Fibroblast of skin of scalp (primary cell): ENCODE measurements at places on chromosomes 7 and 10.
A peak's percentile ranks its signal among the peaks of the same experiment; 100 is the strongest.

- DNase-seq, result no peak
These were observed 176.7 kb upstream of the ZNF32 start for GRCh38 chr10:43825421-43825820.

- DNase-seq, result peak; percentile 95
These were observed 239.9 kb upstream of the ZNF32 start for GRCh38 chr10:43888586-43888985.

DNA sequence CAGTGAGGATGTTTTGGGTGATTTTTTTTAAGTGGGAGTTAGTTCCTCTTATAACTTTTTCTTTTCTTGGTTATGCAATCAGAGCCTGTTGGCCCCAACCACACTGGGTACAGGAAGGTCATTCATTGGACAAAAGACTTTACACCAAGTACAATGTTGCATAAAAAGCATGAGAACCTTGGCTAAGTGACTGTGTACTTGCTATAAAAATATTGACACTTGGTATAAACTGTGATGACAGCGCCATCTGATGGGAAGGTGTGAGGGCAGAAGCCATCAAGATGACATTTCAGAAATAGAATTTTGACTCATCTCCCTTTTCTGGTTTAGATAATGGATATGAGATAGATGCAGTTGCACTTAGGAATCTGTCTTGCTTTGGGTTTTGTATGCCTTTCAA, 126.4 kb upstream of the CCDC6 start:
- DNase-seq, result peak; percentile 64

GRCh38 chr7:14995774-14996173, 93.2 kb upstream of the DGKB start:
- no peak for DNase-seq

GRCh38 chr7:21939858-21940372, 5.8 kb downstream of the CDCA7L start:
- DNase-seq, result no peak

DNA sequence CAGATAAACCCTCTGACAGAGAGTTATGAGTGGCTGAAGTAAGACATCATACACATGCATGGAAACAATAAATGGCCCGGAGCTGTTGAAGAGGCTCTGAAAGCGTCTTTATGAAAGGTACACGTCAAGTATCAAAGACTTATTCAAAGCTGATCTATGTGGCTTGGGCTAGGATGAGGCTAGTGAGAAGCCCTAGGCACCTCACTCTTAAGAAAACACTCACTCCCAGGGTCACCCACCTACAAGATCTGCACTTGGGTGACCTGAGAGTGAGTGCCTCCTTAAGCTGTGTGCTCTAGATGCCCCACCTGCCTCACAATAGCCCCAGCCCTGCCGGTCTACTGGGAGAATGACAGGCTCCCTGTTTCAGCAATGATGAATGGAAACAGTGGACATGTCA, 1.1 kb upstream of the GIMAP1 start:
- DNase-seq, result no peak

DNA sequence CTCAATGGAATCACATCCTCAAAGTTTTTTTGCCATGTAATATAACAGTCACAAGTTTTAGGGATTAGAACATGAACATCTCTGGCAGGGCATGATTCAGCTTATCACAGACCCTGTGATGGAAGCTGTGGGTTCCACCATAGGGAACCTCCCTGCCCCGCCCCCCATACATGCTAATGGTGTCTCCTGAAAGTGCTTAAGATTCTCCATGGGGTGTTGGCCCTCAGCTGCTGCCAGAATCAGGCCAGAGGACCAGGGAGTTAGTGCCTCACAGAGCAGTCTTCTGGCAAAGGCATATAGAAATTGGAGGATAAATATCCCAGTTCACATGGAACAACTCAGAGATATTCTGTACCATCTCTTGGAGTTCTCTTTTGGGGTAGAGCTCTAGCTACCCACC, 119.4 kb downstream of the RAB11FIP2 start:
- DNase-seq, result no peak

- peak; percentile 7 for DNase-seq
These were observed 428.4 kb downstream of the GFRA1 start for GRCh38 chr10:115844591-115844990.

DNA sequence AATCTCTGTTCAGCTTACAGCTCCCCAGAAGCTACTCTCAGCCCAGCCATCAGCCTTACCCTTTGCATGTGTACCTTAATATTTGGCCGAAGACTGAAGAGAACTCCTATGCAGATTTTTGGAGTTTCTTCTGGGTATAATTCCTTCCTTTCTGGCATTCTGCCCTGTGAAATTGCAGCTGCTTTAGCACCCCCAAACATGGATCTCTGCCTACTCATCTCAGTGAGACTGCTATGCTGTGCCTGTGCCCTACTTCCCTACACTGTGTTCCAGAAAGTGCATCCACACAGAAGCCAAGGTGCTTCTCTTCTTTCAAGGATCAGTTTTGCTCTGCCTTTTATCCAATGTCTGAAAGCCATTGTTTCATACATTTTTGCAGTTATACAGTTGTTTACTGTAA, 81.6 kb downstream of the NPY start:
- no peak for DNase-seq

GRCh38 chr7:47253650-47254080, 328.2 kb downstream of the TNS3 start:
- peak; percentile 63 for DNase-seq

DNA sequence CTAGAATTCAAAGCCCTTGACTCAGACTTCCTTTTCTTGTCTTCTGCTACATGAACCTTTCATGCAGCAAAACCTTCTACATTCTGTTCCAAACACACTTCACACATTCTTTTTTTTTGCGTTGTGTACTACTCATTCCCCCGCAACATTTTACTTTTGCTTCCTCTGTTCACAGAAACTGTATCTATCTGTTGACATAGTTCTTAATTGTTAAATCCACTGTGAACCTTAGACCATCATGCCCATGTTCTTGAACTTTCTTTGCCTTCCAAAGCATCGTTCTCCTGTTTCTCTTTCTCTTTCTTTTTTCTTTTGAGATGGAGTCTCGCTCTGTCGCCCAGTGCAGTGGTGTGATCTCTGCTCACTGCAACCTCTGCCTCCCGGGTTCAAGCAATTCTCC, 14.2 kb downstream of the CCSER2 start:
- DNase-seq, result no peak

DNA sequence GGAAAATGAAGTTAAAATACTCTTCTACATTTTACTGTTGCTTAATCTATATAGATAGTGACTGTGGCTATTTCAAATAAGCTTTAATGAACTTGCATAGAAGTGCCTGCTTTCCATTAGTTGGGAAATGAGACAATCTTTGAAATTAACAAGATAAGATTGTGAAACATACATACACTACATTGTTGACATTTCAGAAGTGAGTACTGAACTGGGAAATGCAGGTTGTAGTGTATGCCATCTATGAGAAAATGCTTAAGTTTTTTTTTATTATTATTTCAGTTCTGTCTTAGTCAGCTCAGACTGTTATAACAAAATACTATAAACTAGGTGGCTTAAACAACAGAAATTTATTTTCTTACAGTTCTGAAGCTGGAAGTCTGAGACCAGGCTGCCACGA, 49.6 kb upstream of the CSTF2T start:
- DNase-seq, result peak; percentile 4

DNA sequence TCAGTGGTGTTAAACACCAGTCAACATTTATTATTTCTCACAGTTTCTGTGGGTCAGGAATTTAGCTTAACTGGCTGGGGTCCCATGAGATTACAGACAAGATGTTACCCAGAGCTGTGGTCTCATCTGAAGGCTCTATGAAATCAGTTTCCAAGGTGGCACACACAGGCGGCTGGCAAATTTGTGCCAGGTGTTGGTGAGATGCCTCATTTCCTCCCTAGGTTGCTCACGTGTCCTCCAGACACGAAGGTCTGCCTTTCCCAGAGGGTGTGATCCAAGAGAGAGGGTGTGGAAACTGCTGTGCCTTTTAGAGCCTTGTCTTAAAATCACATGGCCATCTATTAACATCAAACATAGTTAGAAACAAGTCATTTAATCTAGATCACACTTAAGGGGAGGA, 209.0 kb downstream of the JCAD start:
- no peak for DNase-seq

DNA sequence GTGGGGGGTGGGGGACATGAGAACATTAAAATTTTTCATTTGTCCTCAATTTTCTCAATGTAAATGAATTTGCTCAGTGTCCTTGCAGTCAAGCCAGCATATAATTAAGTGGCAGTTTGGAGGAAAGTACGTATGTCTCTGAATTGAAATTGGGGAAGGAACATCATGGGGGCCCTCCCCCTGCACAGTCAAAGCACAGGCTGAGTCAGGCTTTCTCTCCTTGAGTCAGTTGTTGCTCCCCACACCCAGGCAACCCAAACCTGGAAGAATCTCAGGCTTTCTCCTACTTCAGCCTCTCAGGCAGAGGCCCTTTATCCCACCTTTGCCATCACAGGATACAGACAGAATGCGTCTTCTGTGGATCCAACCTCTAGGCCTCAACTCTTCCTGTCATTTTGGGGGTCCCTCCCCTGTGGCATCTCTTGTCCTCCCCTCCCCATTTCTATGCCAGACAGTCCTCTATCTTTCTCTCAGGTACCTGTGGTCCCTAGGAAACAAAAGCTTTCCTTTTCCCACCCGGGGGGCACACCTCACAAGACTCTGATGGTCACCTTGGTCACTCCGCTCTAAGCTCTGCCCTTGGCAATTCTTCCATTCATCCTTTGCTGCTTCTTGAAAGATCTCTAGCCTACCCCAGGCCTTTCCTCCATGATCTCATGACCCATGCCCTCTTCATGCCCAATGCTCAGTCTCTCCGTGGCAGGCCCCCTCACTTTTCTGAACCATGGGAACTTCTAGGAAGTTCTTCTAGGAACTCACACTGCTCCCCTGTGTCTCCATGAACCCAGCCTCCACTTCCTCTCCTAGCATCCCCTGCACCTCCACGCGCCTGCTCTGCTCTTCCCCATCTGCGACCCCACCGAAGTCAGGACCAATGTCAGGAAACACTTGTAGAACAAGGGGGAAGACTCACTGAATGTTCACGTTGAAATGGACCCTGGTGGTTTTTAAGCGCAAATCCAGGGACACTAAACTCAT, 40.4 kb downstream of the CREB3L2 start:
- DNase-seq, result no peak

DNA sequence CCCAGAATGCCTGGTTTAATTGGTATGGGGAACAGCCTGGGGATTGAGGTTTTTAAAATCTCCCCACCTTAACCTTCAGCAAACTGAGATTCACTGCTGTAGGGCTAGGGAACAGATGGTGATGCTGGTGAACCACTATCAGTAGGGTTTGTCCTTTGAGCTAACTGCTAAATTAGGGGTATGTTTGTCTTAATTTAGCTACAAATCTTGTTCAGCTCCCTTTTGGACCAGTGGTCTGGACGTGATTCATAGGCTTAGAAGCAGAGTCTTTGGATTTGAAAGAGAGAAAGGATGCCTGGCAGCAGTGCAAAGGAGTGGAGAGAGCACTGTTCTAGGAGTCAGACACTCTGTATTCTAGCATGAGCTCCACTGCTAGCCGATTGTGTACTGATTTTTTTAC, 2.8 kb downstream of the HDAC9 start:
- no peak for DNase-seq

- DNase-seq, result peak; percentile 12
These were observed 780 bp downstream of the ALDH18A1 start for GRCh38 chr10:95655571-95656290.

DNA sequence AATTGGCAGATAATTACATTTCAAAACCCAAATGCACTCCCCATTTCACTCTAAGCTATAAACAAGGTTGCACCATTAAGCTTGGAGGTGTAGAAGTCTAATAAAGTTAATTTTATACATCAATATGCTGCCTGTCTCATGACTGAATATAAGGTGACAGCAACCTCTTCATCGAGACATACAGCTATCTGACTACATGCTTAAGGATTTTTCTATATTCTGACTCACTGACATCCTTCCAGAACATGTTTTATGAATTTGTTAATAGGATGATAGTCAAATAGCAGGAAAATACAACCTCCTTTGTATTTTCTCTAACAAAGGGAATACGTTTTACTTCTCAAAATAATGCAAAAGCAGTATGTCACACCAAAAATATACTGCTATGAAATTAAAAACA, 76.6 kb downstream of the NRBF2 start:
- DNase-seq, result peak; percentile 30

DNA sequence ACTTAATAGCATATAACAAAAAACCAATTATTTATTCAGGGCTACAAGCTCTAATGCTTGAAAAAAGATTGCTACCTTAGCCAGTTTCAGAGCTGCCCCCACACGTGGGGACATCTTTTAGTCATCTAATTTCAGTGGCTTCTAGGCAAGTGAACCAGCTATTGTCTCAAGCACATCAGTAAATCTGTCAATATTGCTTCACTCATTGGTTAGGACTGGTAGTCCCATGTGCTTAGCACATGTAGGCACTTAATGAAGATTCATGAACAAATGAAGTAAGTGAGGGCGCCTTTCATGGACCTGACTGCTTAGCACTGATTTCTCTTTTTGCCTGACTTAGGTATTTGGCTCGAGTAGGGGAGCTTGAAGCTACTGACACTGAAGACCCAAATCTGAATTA, 19.6 kb downstream of the ENTPD7 start:
- no peak for DNase-seq

- peak; percentile 30 for DNase-seq
These were observed 419.5 kb upstream of the SORCS1 start for GRCh38 chr10:107583974-107584373.

DNA sequence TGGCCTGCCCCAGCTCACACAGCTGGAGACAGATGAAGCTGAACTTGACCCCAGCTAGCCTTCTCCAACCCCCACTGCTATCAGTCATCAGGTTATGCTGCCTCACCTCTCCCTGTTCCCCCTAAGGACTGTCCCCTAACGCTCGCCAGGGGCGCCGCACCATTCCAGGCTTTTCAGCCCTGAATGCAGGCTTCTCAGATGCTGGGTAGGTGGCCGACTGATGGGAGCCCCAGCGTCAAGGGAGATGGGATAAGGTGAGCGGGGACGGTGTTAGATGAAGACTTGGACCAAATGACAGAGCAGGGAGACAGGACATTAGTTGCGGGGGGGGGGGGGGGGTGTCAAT, 15.8 kb upstream of the OPALIN start:
- DNase-seq, result no peak

- DNase-seq, result peak; percentile 63
These were observed 669 bp upstream of the AP5Z1 start for GRCh38 chr7:4774658-4775249.

GRCh38 chr7:91342346-91342745, 78.1 kb downstream of the FZD1 start:
- no peak for DNase-seq

GRCh38 chr7:106521541-106521940, 139.4 kb downstream of the CCDC71L start:
- no peak for DNase-seq
